Stimulated activated CD4-positive, alpha-beta T cell treated with anti-CD3 and anti-CD28 coated beads, Interleukin-15, amount 100 ng/mL, for 1 hour (primary cell): ENCODE measurements at places on chromosomes 5 and 9.

DNA sequence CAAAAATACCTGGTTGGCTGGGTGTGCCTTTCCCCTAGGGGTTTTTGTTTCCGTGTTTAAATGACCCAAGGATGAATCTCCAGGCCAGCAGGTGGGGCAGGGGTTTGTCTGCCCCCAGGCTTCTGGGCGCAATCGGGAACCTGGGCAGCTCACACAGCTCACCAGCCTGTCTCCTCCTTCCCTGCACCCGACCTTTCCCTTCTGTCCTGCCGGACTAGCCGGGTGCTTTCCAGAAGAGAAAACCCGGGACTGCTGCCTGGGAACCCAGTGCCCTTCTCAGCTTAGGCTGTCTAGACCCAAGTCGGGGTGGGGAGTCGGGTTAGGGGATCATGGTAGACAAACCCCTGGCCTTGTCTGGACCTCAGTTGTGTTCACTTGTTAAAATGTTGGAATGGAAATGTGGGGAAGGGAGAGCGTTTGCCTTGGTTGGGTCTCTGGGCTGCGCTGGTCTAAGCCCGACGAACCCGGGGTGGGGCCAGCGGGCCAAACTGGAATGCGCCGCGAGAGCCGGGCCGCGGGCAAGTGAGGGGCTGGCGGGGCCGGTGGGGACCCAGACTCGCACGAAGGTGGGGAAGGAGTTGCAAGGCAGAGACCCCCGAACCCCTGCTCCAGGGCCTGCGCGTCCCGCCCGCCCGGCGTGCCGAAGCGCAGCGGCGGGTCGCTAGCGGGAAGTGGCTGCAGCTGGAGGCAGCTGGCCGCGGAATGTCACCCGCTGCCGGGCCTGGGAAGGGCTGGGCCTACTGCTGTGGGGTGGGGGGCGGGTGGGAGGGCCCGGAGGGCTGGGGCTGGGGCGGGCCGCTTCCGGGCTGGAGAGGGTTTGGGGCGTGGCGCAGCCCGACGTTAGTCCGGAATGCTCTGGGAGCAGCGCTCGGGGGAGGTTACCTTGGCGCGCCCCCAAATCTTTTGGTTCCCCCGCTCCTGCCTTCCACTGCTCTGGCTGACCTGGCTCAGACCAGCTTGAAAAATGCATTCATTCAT is 84.6 kb downstream of the DAB2IP start:
- DNase-seq: no peak

- no peak for DNase-seq
Observed at GRCh38 chr9:88746029-88746742, 211.2 kb downstream of the NXNL2 start.

GRCh38 chr9:120878188-120879130 is 1.5 kb upstream of the PHF19 start:
- no peak for DNase-seq

DNA sequence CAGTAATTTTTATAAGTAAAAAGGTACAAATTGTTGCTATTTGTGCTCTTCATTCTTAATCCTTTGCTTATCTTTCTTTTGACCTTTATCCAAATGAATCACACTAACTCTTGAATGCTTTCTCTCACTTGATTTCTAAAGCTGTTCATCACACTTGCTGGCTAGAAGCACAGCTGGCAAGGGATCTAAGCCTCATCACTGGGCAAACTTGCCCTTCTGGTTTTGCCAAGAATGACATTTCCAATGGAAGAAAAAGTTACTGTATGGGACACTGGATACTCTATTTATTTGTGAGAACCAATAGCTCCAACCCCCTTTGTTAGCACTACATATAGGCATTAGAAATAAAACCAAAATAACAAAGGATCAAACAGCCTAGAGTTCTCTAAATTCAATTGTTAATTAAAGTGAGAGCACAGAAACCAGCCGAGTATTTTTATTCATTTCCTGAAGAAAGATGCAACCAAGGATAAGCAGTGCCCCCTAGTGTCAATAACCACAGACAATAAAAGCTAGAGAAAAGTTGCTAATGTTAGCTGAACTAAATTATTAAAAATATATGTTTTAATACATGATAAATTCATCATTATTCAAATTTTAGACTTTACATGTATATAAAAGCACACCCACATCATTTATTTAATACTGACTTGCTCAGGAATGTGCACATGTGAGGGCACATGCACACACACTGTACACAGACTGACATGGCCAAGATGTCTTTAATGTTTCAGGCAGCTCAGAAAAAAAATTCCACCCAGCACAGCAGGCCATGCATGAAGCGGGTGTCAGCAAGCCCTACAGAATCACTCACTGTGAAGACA is 59.8 kb upstream of the POU5F2 start:
- no peak for DNase-seq

DNA sequence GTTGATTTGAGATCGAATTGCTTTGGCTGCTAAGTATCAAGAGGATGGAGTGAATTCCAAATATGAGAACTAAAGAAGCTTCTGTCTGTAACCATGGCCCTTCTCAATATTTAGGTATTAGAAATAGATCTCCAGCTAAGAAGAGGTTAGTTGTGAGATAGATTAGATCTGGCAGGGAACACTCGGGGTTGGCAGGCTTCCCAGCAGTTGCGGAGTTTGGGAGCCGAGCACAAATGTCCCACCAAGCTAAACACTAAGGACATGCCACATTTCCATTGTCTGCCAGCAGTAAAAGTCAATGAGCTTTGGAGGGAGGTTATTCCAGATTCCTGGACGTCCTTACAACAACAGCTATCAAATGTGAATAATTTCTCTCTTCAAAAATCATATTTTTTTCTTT is 85.8 kb downstream of the TAF11L14 start:
- no peak for DNase-seq

GRCh38 chr9:134734270-134734669 is 92.7 kb downstream of the COL5A1 start:
- DNase-seq: no peak

DNA sequence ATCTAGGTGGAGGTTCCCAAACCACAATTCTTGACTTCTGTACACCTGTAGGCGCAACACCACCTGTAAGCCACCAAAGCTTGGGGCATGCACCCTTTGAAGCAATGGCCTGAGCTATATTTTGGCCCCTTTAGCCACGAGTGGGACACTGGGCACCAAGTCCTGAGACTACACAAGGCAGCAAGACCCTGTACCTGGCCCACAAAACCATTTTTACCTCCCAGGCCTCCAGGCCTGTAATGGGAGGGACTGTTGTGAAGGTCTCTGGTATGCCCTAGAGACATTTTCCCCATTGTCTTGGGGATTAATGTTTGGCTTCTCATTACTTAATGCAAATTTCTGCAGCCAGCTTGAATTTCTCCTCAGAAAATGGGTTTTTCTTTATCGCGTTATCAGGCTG is 24.6 kb upstream of the FAM151B start:
- no peak for DNase-seq

DNA sequence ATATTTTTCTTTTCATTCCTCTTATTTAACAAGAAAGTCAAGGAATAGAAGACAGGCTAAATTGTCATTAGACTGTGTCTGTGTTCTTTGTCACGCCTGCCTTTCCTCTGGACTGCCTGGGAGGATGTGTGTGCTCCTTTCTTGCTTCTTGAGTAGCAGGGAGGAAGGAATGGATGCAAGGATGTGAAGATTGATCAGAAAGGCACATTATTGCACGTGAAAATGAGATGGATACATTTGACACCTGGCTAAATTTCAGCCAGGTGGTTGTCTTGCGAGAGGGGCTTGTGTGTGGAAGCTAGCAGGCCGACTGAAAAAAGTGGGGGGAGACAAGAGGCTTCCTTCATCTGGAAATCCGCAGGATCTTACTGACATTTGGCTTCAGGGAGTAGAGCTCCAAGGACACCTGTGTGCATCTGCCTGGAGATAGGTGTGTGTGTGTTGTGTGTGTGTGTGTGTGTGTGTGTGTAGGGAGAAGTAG is 200.1 kb downstream of the MEF2C start:
- DNase-seq: no peak

GRCh38 chr5:9318031-9318430 is 227.8 kb downstream of the SEMA5A start:
- DNase-seq: no peak

DNA sequence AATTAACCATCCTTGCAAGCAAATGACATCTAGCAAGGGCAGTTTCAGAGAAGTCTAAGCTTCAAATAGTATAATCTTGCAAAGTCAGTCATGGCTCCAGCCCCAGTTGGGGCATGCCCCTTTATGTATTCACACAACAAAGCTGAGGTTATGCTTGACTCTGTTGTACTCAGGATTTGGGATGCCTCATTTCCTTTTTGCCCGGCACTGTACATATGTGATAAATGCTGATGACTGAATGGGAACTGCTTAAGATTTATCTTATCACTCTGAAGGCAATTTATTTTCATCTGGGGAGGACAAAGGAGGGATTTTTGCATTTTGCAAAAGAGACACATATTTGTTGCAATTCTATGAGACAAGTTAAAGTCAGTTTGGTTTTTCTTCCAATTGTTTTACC is 219.2 kb downstream of the TRPM3 start:
- no peak for DNase-seq

GRCh38 chr5:178093134-178093533 is 20.2 kb upstream of the N4BP3 start:
- no peak for DNase-seq

DNA sequence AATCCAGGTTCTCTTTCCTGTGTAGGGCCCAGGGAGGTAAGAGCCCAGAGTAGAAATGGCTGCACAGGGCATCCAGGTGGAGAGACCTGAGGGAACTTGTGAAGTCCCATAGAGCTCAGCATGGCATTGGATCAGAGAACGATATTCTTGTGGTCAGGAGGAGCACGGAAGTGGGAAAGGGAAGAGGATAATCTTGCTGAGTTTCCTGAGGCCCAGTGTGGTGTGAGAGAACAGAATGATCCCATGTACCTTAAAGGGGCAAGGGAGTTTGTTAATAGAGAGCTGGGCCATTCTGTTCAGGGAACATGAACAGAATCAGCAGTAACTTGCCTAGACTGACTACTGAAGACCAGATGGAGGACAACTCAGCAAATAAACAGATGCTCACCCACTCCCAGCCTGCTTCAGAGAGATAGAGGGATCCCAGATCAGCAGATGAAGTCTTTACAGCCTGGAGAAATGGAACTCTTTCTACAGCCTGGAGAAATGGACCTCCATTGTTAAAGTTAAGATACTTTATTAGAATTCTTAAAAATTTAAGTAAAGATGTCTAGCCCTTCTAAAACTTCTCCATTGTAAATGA is 119.7 kb upstream of the ELL2 start:
- no peak for DNase-seq

- DNase-seq: no peak
Observed at GRCh38 chr5:170751631-170752030, 31.9 kb upstream of the GABRP start.

DNA sequence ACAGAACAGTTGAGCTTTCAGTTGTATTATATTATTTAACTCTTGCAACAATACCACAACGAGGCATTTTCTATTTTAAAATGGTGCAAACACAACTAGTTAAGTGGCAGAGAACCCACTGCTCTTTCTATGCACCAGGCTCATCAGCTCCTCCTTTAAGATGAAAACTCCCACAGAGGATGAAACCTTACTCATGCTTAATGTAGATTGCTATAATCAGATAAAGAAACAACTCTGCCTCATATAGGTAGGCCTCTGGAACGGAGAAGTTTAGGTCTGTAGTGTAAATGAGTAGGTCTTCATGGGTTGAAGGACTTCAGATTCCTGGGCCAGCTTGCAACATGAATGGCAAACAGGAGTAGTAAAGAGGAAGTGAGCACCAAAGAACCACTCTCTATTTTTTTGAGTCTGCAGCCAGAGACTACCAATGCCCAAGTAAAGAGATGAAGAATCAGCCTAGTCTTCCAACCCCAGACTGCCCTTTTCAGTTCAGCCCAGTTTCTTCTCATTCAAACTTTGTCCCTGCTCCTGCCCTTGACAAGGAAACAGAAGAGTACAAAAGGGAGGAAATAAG is 33.9 kb downstream of the HACD4 start:
- no peak for DNase-seq

GRCh38 chr9:108836781-108837180 is 19.0 kb downstream of the ACTL7B start:
- DNase-seq: no peak

DNA sequence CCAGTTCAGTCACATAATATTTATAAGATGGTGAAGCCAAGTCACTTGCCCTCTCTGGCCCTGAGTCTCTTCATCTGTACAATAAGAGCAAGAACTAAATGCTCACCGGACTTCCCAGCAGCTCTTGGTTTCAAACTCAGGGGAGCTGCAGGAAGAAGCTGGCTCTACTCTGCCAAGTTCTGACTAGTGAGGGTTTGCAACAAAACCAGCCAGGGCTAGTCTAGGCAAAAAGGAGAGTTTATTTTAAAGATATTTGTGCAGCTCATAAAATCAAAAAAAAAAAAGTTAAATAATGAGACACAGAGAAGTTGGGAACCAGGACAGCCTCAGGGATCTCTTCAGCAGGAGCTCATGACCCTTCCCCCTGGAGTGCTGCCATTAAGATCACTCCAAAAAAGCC is 107.3 kb downstream of the DOCK2 start:
- DNase-seq: no peak
